Stimulated activated CD4-positive, alpha-beta T cell treated with anti-CD3 and anti-CD28 coated beads, Interleukin-4, amount 100 ng/mL, for 1 hour (primary cell): ENCODE measurements at places on chromosomes 5 and 9.

DNA sequence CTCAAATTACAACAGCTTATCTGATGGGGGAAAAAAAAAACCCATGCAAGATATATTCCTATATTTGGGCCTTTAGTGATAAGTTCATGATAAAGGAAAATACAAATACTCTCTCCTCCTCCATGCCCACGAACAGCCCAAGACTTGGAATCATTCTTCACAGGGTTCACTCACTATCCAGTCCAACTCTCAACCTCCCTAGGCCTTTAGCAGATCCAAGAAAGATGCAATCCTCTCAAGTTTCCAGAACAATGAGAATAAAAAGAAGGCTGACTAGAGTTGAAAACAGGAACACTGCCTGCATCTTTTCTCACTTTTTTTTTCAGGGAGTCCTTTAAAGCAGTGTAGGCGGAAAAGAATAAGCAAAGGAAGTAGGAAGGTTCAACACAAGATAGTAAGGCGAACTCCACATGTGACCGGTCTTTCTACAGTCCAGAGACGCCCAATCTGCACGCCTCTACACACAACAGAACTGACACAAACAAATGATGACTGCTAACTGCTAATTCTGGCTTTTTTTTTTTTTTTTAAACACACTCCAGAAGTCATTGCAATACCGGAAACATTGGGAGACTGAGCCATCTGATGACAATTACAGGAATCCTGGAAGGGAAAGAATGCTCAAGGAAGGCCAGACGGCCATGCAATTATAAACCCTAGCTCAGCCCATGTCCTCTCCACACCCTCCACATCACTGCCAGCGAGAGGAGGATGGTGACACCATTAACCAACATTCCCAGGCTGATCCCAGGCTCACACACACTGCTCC is 75.4 kb downstream of the BNC2 start:
- no peak for DNase-seq

DNA sequence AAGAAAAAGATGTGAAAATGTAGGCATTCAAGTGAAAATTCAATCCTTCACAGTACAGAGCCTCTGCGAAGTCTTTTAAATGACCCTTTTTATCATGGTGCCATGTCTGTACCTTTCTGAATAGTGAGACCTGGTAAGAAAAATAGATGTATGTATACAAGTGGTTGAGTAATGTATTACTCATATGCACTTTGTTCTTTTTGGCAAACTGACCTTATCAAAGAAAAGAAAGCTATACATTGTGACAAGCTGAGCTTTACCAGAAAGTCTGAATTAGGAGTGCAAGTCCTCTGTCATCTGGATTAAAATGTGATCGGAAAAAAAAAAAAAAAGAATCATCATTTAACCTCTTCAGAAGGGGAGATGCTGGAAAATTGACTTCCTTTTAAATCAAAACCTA is 356.4 kb upstream of the CCNH start:
- DNase-seq: no peak

DNA sequence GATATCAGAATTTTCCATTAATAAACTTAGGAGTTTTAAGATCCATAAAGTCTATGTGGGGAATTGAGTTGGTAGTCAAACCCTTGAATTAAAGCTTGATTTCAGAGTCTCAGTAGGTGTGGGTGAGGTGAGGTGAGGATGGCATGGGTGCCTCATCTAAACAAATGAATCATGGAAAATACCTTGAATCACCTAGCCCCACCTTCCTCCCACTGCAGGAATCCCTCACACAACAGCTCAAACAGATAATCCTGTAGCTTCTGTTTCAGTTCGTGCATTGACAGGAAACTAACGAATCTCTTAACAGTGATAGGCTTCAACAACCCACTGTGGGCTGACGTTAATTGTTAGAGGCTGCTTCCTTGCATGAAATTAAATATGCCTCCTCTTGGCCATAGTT is 185.0 kb downstream of the SREK1 start:
- peak; percentile 3 for DNase-seq

GRCh38 chr5:135085133-135085935 is 51.3 kb upstream of the PITX1 start:
- DNase-seq: no peak

DNA sequence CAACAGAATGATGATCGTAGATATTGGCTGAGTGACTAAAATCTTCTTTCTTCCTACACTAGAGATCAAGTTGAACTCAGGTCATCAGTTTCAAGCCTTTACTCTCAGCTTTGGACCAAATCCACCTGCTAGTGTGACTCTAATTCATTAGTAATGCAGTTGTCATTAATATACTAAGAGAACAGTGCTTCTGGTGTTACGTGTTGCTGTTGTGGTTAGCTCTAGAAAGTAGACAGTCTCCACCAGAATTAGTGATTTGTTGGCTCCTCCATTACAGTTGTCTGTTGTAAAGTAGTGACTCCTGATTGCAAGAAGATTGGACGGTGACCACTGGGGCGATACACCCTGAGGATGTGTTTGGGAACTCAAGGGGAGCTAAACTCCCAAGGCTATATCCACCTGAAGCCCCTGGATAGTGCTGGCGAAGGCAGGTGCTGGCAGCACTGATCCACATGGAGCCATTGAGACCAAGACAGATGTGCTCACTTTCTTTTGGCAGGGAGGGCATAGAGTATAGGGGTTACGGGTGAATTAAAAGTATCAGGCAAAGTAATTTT is 3.1 kb downstream of the CAMK4 start:
- no peak for DNase-seq

DNA sequence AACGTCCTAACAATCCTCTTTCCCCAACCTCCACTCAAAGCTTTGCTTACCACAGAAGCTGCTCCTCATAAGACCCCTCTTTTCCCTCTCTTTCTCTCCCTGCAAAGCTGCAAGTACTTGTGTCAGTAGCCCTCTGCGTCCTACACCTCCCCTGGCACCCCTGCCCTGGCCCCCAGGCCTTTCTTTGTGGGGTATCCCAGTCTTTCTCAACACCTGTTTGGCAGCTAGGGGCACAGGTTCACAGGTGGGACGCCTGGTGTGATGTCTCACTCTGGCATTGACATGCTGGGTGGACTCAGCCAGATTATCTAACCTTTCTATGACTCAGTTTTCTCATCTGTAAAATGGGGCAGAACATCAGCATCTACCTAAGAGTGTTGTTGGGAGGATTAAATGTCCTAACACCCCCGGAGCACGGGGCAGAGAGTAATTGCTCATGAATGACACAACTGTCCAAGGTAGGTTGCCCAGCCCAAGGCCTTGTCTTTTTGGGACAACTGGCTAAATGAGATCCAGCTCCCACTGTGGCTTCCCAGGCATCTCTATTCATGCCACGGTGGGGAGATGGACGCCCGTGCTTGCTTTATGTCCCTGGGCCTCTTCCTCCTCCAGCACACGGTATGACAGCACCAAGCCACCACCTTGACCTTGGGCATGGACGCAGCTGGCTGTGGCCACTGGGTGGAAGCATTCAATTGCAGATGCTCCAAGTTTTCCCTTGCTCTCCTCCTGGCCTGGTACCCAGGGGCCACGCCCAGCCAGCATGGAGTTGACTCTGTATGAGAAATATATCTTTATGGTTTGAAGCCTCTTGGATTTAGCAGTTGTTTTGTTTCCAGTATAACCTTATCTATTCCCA is 190.4 kb downstream of the RGS3 start:
- no peak for DNase-seq
